ENCODE measurements at places on chromosomes 11 and 22.

DNA sequence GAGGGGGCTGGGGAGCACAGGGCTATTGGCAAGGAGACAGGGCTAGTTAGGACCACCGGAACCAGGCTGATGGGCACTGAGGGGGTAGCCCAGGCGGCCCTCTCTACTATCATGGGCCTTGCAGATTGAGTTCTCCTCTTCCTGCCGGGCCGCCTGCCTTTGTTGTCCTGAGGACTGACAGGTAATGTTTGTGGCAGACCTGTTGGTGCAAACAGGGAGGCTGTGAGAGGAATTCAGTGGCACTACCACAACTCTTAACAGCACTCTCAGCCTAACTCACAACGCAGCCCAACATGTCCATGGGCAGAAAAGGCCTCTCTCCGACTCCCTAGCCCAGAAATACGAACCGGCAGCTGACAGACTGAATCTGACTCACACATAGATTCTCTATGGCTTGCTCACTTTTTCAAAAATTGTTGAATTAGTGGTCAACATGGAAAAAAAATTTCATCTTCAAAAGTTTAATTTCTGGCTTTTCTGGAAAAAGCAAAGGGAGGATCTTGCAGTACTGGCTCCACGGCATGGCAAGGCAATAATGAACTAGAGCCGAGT is 11.4 kb downstream of the KCNJ5 start:
- DNase-seq, result no peak

GRCh38 chr11:70654016-70654415 is 255.7 kb downstream of the CTTN start:
- DNase-seq, result no peak

- no peak for DNase-seq
Measured at GRCh38 chr11:61828629-61829407, 718 bp downstream of the FADS2 start.

- no peak for DNase-seq
Measured at GRCh38 chr22:46959369-46959768, 196.9 kb downstream of the TBC1D22A start.

DNA sequence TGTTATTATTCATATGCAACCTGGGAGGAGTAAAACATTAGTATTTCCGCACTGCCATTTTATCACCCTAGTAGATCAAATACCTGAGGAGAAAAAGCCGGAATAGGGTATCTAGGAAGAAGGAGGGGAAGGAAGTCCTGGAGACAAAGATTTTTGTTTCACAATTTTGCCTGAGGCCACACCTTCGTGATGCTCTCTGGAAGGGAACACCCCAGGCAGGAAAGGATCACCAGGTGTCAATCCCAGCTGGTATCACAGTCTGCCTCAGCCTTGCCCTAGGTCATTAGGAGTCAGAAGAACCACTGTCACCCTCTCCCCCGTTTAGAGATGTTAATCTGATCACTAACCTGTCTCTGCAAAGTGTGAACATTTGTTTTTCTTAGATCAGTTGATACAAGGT is 35.4 kb upstream of the IGSF9B start:
- DNase-seq, result no peak

DNA sequence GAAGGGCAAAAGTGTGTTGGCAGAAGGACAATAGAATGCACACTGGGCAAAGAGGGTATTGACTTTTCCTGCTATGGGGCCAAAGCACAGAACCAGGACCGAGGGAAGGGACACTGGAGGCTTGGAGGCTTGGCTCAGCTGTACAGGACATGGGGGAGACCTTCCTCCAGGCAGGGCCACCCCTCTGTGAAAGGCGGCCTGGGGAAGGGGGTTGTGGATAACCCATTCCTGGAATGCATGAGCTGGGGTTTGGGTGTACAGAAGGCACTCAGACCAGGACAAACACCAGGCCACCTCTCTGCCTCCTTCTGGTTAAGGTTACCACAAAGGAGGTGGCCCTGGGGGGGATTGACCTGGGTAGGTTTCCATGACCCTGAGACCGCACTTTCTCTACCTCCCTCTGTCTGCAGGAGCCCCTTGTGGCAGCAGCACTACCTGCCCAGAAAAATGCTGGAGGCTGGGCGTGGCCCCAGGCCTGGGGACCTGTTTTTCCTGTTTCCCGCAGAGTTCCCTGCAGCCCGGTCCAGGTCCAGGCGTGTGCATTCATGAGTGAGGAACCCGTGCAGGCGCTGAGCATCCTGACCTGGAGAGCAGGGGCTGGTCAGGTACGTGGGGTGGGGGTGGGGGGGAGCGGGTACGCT is 9.6 kb downstream of the P2RY2 start:
- DNase-seq, result no peak

DNA sequence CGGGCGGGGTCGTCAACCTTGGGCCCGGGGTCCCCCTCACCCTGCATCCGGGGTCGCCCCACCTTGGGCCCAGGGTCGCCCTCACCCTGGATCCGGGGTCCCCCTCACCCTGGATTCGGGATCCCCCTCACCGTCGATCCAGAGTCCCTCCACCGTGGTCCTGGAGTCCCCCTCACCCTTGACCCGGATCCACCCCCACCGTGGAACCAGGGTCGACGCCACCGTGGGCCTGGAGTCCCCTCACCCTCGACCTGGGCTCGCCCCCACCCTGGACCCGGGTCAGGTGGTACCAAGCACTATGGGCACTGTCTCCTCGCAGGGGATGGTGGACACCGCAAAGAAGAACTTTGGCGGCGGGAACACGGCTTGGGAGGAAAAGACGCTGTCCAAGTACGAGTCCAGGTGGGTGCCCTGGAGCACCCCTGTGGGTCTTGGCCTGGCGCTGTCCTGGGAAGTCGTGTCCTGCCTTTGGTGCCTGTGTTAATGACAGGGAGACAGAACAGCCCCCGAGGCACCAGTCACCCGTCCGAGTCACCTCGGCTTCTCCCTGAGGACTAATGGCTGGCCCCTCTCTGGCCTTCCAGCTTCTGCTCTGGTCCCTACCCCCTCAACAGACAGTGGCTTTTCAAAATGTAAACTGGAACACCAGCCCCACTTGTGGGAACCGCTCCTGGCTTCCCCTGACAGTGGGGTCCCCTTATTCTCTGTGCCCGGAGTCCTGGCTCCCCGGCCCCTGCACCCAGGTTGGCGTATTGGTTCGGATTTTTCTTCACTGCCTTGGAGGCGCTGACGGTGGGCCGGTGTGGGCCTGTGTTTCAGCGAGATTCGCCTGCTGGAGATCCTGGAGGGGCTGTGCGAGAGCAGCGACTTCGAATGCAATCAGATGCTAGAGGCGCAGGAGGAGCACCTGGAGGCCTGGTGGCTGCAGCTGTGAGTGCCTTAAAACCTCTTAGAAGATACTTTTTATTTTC is 762 bp downstream of the CRELD2 start:
- DNase-seq, result no peak

DNA sequence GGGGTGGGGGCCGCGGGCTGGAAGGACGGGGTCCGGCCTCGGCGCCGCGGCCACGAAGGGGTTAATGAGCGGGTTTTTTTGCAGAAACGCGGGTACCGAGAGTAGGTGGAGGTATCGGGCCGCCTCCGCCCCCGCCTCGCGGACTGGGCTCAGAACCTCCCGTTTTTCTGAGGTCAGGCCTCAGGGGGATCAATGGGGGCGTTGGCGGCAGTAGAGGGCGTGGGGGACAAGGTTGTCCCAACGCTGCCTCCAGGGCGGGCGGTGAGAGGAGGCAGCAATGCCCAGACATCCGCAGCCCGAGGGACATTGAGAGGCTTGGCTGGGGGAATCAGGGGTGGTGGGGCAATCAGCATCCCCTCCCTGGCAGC is 34.8 kb upstream of the PRODH start:
- no peak for DNase-seq

DNA sequence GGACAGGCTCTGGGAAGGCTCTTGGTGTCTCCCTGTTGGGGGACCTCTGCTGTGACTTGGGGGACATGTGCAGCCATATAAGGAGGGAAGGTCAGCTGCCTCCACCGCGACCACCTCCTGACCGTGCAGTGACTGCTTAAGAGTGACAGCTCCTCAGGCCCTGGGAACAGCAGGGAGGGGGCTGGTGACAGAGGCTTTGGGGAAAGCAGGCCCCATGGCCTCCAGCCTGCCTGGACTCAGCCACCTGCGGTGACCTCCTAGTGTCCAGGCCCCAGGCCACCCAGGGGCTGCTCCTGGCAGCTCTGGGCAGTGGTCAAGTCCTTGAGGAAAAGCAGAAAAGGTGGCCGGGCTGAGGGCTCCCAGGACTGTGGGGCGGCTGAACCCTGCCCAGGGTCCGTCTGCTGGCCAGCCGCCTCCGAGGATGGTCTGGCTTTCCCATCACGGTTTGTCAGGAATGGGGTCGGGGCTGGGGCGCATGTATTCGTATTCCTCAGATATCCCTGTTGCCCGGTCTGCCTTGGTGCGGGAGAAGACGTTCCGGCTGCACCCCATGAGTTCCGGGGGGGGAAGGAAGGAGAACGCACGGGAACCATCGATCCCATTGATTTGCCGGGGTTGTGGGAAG is 96.8 kb downstream of the WNT7B start:
- no peak for DNase-seq

- no peak for DNase-seq
Measured at GRCh38 chr11:16184588-16184987, 171.8 kb downstream of the SOX6 start.

- DNase-seq, result no peak
Measured at GRCh38 chr22:40452730-40453487, 82.5 kb downstream of the SGSM3 start.

DNA sequence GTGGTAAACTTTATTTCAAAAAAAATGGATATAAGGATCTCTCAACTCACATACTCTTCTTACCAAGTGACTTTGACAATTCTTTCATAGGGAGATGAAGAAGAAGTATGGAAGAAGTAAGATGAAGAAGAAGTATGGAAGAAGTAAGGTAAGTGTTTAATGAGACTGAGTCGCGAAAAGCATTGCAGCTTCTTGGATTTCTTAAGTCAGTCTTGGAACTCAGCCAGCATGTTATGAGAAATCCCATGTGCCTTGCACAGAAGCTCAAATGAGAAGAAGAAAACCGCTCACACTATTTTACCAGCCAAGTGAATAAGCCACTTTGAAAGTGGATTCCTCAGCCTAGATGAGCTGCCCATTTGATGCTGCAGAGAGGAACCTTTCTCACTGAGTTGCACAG is 332.0 kb upstream of the CCDC179 start:
- DNase-seq, result no peak

- DNase-seq, result no peak
Measured at GRCh38 chr22:26922806-26923205, 265.4 kb downstream of the MIAT start.

DNA sequence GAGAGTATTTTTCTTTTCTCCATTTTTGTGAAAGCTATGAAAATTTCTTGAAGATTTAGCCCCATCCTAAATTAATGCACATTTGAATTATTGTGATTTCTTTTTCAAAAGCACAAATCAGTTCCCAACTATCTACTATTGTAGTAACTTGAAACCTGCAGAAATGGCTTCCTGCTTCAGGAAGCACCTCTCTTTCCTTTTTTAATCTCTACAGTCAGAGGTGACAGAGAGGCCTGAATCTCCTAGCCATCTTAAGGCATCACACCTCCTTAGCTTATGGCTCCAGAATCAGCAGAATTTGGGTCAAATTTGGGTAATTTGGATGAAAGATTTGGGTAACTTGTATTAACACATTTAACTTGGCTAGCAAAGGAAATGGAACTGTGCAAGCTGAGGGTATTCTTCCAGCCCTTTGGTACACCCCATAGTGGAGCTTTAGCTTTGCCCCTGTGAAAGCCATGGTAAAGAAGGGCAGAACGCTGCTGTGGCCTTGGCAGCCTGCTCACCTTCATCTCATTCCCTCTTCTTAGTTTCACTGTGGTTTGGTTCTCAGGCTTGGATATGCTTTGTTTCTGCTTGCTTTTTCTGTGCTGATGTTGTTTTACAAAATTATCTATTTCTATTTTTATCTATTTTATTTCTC is 16.2 kb downstream of the TBCEL start:
- DNase-seq, result no peak

- no peak for DNase-seq
Measured at GRCh38 chr11:116240710-116241109, 532.1 kb downstream of the BUD13 start.

- DNase-seq, result no peak
Measured at GRCh38 chr22:25702040-25702439, 39.9 kb upstream of the MYO18B start.

- DNase-seq, result no peak
Measured at GRCh38 chr22:48389916-48390315, 1437.8 kb downstream of the BRD1 start.

DNA sequence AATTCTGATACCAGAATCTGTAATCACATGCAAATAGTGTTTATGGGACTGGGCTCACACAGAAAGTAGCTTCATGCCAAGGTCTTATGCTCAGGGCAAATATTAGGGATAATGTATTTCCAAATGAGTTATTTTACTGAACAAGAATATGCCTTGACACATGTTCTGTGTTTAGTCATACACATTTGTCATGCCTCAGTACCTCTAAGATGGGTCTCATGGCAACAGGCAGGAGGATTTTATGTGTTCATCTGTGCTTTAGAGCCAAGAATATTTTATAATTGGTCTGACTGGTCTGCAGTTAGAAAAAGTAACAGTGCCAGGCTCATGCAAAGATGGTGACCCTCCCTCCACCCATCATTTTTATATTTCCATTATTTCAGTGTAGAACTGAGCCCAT is 49.1 kb downstream of the JAM3 start:
- DNase-seq, result no peak

GRCh38 chr22:25623310-25623734 is 58.8 kb downstream of the GRK3 start:
- no peak for DNase-seq

GRCh38 chr11:31870609-31871309 is 59.6 kb upstream of the PAX6 start:
- no peak for DNase-seq

DNA sequence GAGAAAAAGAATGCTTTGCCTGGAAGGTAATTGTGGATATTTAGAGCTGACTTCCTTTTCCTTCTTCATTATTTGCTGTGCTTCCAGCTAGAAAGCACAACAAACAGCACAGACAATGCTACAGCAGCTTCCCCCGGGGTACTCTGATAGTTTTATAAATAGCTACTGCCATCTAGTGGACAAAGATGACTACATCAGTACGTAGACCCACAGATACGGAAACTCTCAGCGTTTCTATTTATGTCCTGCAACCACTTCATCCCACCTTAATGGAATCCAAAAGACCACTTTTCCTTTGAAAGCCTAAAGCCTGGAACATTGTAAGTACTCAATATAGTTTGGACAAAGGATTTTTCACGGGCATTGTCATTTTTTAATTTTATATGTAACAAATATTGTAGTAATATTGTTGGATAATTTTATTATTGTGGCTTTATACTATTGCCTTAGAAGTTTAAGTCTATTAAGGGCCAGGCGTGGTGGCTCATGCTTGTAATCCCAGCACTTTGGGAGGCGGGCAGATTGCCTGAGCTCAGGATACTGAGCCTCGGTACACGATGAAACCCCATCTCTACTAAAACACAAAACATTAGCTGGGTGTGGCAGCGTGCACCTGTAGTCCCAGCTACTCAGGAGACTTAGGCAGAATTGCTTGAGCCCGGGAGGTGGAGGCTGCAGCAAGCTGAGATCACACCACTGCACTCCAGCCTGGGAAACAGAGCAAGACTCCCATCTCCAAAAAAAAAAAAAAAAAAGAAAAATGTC is 7.5 kb downstream of the HSPA8 start:
- DNase-seq, result no peak

DNA sequence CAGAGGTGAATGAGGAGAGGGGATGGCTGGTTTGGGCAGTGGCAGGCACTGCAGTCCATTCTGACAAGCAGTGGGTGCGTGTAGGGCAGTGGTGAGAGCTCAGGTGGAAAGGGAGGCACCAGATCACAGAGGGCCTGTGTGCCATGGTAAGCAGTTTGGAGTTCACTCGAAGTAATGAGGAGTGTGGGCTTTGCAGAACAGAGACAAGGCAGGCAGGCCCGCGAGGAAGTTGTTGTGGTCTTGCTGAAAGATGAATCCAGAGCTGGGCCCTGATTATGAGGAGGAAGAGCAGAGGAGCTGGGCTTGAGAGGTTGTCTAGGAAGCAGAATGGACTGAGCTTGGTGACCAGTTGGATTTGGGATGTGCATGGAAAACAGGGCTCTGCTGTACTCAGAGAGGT is 1.6 kb upstream of the DNAJB13 start:
- DNase-seq, result no peak
